ENCODE measurements at places on chromosomes 4 and X. TPM values are rescaled to one million over a fixed set of nuclear protein-coding genes. Genes with fewer than 3 reads are reported as not detected.

COL4A6 gene
- 1.7 TPM for polyA plus RNA-seq

GJB1 gene
- polyA plus RNA-seq, result not detected

ARMCX6 gene
- polyA plus RNA-seq, result 126 TPM

CCNB3 gene
- polyA plus RNA-seq, result 2.3 TPM

CFAP99 gene
- polyA plus RNA-seq, result 0.15 TPM

HERC3 gene
- polyA plus RNA-seq, result 17.4 TPM

ETDB gene
- polyA plus RNA-seq, result not detected

SSX2B gene
- not detected for polyA plus RNA-seq

STS gene
- polyA plus RNA-seq, result 15.3 TPM

HAND2 gene
- 0.10 TPM for polyA plus RNA-seq

DNA sequence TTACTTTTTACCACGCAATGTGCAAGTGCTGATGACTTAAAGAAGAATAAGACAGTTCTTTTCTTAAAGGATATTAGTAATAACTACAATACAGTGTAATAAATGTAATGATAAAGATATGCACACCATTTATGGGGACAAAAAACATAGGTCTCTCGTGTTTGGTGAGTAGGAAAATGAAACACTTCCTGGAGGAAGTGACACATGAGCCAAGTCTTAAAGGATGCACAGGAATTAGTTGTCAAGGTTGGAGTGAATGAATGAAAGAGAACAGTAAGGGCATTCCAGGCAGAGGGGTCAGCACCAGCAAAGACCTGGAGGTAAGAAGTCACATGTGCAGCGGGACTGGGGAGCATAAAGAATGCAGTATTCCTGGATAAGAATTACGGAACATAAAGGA lies 112.7 kb downstream of the SH3RF1 start:
- DNase-seq, result no peak

- DNase-seq, result no peak
Observed at GRCh38 chrX:118250445-118250844, 95.5 kb upstream of the WDR44 start.

GRCh38 chrX:153766098-153766817 lies 2.2 kb downstream of the PLXNB3 start:
- DNase-seq, result no peak

- DNase-seq, result peak; percentile 11
Observed at GRCh38 chr4:87975466-87975865, at the start of gene SPP1. Gene SPP1, plus strand, starts transcription at chr4:87975714. Its CDS starts 1,182 bp downstream, at chr4:87976896.

- DNase-seq, result no peak
Observed at GRCh38 chr4:74632634-74633033, 161.7 kb downstream of the BTC start.

GRCh38 chr4:178347111-178347510 lies 904.9 kb upstream of the AGA start:
- no peak for DNase-seq

GRCh38 chr4:118270492-118270891 lies 82.3 kb downstream of the PRSS12 start:
- DNase-seq, result no peak

GRCh38 chr4:155908187-155909139 lies 5.0 kb downstream of the TDO2 start:
- no peak for DNase-seq

GRCh38 chr4:24470666-24471485 lies 113.5 kb downstream of the DHX15 start:
- DNase-seq, result no peak

GRCh38 chrX:136272325-136272724 lies 21.1 kb upstream of the MAP7D3 start:
- no peak for DNase-seq

DNA sequence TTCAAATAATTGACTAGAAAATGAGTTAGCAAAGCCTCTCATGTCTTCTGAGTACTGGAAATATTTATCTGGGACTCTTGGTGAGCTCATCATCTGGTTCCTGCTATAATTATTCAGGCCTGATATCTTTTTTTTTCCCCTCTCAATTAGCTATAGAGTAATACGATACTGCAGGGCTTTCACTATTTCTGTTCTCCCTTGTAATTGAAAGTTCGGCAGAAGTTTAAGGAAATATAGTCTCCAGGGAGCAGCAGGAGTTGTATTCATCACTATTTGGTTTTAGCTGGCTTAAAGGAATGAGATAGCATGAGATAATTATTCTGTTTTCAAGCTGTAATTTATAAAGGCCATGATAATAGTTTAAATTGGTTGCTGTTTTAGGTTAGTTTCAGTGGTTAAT lies 378.6 kb upstream of the EPHA5 start:
- DNase-seq, result no peak

DNA sequence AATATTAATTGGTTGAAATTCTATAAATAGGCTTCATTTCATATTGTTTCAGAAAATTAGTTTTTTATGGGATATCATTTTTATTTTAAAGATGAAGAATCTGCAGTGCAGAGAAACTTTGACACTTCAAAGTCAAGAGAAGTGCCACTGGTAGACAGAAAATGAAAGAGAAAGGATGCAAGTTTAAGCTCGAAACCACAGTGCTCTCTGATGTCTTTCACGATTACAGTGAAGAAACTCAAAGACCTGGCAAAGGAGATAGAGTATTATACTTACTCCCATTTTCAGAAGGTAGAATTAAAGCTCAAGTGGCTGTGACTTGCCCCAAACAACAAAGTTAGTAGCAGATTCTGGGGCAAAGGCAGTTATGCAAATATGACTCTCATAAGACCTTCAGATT lies 745.4 kb downstream of the TECRL start:
- no peak for DNase-seq

GRCh38 chr4:36388710-36389109 lies 107.3 kb downstream of the DTHD1 start:
- no peak for DNase-seq

DNA sequence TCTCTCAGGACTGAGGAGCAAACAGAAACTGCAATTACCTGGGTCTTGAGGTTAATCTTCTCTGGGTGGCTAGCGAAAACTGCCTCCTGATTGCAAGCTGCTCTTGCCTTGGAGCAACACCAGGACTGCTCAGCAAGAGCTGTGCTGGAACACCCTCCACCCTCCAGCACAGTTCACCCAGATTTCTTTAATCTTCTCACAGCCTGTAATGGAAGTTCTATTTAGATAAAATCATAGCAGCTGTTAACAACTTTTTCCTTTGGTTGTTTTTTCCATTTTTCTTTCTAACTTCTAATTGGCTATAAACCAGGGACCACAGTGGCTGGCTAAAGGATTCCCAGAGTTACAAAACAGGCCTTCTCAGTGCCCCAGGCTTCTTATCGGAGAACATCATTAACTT lies 36.3 kb downstream of the OPHN1 start:
- DNase-seq, result no peak

DNA sequence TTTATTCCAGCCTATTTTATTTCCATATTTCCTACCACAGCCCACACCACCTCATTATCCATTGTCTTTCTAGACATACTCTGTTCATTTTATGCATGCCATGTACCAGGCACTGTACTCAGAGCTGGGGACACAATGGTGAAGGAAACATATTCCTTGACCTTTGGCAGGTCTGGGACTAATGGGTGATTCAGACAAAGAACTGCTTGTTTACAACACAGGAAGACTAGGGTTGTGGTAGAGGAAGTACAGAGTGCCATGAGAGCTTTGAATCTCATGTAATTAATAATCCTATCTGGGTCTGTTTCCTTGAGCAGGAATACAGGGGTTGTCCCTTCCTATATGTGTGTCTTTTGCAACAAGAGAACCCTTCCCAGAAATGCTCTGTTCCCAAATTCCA lies 75.1 kb upstream of the NUDT10 start:
- no peak for DNase-seq

DNA sequence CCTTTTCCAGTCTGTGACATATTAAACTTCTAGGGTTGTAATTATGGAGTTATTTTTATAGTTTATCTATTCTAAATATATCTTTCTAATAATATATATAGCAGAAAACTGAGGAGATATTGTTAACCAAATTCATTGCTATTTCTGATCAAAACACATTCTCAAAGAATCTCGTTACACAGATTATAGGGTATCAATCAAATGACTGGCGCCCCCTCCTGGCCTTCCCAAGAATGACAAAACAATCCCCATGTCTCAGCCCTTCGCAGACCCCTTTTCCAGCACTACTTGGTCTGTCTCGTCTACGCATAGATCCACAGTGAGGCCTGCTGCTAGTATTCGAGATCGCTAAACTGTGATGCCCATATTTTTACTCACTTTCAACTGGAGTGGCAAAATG lies 209.3 kb downstream of the GPC3 start:
- no peak for DNase-seq

GRCh38 chr4:43411226-43411625 lies 518.7 kb downstream of the GRXCR1 start:
- no peak for DNase-seq

DNA sequence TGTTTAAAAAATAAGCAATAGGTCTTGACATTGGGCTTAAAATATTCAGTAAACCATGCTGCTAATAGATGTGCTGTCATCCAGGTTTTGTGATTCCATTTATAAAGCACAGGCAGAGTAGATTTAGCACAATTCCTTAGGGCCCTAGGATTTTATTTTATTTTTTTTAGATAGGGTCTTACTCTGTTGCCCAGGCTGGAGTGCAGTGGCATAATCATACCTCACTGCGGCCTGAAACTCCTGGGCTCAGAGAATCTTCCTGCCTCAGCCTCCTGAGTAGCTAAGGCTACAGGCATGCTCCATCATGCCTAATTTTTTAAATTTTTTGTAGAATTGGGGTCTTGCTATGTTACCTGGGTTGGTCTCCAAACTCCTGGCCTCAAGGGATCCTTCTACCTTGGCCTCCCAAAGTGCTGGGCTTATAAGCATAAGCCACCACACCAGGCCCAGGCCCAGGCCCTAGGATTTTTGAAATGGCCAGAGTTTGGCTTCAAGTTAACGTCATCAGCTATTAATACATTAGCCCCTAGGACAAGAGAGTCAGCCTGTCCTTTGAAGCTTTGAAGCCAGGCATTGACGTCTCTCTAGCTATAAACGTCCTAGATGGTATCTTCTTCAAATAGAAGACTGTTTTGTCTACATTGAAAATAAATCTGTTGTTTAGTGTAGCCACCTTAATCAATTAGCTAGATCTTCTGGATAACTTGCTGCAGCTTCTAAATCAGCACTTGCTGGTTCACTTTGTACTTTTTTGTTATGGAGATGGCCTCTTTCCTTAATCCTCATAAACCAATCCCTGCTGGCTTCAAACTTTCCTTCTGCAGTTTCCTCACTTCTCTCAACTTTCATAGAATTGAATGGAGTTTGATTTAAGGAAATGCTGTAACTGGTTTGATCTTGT lies 35.8 kb downstream of the EIF2S3 start:
- DNase-seq, result no peak

DNA sequence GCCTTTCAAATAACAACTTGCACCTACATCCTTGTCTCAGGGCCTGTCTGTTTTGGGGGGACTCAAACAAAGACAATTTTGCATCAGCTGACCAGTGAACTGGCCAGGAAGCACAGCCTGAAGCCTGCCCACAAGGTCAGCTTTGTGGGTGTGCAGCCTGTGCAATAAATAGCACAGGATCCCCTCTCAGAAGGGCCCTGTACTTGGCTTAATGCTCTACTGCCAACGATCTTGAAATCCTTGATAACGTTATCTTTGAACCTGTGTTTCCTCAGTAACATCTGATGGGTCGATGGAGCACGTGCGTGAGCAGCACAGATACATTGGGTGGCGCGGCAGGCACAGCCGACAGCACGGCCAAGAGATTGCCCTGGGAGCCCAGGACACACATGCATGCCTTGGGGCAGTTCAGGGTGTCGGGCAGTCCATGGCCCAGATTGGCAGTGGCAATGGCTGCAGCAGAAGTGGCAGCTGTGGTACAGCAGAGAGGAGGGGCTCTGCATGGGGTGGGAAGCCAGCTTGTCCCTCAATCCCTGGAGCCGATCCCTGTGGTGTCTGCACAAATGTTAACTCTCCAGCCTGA lies 58.8 kb upstream of the ATP6AP2 start:
- no peak for DNase-seq

DNA sequence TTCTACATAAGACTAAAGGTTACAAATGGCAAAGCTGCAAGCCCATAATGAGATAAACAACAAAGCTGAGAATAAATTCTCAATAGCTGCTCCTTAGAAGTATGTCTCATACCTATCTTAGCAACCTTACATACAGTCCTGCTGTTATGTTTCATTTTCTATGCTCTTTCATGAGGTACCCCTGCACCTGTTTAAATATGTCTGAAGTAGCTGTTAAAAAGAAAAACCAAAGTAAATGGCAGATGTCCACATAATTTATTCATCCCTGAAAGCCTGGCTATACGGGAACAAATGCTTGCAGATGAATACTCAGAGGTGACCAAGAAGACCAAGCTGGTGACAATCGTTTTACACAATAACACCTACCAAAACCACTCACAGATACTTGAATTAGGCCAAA lies 22.5 kb downstream of the PPA2 start:
- no peak for DNase-seq

DNA sequence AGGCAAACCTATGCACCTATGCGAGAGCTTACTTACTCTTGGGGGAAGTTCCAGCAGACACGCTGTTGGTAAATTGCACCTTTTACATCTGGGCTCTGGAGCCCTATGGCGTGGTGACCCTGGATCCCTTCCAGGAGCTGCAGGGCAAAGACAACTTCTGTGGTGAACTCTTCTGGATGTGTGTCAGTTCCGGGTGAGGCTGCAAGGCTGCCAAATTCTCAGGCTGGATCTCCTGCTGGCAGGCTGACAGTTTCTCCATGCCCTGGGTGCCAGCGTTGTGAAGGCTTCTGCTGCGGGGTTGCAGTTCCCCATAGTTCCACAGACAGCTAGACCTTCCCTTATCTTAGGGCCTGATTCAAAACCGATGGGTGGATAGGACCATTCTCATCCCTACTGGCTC lies 37.9 kb downstream of the RAP2C start:
- DNase-seq, result no peak

DNA sequence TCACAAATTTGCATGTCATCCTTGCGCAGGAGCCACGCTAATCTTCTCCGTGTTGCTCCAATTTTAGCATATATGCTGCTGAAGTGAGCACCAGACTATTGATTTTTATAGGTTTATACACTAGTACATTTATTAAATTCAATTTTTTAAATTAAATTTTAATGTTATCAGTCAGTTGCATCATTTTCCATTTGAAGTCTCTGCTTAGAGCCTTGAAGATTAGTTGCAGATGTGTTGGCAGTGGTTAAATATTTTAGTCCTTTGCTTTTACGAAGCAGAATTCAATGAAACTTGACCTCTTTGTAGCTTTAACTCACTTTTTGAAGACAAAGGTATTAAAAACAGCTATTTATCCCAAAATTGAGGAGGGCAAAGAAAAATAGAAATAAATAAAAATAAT lies 16.5 kb downstream of the TRAPPC11 start:
- DNase-seq, result peak; percentile 24

- DNase-seq, result no peak
Observed at GRCh38 chr4:8144359-8144758, 14.3 kb downstream of the ABLIM2 start.

- no peak for DNase-seq
Observed at GRCh38 chr4:67896421-67897065, 12.7 kb upstream of the TMPRSS11D start.

GRCh38 chr4:122946142-122946541 lies 23.7 kb upstream of the NUDT6 start:
- DNase-seq, result no peak

DNA sequence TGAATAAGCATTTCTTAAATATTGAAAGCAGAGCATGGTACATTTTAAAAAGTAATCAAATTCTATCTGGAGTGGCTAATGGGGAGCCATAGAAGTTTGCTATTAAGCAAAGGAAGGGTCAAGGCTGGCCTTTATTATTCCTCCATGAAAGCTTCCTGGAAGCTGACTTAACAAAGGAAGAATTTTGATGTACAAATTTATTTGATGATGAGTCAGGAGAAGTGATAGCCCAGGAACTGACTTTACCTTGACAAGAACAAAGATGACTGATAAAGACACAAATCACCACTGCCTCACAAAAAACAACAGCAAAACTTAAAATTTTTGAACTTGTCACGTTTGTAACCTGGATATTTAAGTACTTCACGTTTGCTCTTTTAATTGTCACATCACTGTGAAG lies 872.1 kb downstream of the PCDH7 start:
- no peak for DNase-seq
